Activated CD8-positive, alpha-beta memory T cell treated with anti-CD3 and anti-CD28 coated beads for 48 hours (primary cell): ENCODE measurements at places on chromosomes 4 and X.

DNA sequence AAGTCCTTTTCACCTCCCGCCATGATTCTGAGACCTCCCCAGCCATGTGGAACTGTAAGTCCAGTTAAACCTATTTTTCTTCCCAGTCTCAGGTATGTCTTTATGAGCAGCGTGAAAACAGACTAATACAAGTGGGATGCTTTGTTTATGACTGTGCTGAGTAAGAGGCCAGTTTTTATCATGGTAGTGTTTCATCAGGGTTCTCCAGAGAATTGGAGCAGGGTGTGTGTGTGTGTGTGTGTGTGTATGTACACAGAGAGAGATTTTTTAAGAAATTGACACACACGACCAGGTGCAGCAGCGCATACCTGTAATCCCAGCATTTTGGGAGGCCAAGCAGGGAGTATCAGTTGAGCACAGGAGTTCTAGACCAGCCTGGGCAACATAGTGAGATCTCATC lies 34.6 kb upstream of the SLC2A9 start:
- no peak for DNase-seq

DNA sequence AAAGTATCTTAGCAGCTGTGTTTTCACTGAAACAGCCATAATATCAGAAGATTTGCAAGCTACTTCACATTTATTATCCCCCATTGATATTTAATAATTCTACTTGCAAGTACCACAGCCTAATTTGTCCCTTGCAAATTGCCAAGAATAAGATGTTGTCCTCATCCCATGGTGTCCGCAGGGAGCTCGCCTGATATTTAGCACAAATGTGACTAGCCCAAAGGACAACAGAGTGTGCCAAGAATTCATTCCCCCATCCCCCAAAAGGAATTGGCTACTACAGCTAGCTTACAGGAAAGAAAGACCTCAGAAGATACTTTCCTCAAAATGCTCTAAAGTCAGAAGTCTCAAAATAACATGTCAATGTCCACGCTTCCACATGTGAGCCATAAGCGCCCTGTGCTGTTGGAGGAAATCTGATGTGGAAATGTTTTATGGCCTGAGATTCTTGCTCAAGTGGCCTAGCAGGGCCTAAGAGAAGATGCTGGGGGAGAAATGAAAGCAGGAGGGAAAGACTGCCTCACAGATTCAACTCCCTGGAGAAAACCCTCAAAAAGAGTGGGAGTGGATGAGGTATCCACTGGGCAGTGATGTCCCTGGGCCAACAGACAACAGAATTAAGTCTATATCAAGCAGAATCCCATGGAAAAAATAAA lies 111.4 kb downstream of the SH3KBP1 start:
- DNase-seq, result no peak

DNA sequence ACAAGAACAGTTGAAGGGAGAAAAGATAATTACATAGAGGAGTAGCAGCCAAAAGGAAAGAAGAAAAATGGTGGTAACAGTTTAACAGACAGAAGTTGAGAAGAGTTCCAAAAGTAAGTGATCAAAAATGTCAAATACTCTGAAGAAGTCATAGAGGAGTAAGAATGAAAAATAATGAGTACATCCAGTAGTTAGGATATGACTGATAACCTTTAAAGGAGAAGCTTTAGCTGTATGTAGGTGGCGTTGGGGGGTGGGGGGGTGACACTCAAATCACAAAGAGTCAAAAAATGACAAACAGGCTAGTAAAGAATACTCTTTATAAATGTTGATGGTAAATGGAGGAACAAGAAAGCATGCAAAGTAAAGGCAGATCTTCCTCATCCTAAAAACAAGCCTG lies 40.6 kb downstream of the RAB33A start:
- DNase-seq, result no peak

DNA sequence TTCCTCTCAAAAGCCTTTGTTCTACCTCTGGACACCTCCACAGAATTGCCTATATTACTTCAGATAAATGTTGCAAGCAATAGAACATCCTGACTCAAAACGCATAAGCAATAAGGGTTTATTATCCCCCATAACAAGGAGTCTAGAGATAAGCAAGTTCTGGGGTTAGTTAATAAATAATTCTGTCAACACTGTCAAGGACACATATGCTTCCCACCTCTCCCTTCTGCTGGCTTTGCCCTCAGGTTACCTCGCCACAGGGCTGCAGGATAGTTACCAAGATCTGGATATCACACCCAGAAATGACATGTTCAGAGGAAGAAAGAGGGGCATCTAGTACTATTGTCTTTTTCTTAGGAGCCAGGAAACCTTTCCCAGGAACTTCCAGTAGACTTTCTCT lies 14.0 kb upstream of the DUSP21 start:
- DNase-seq, result no peak

DNA sequence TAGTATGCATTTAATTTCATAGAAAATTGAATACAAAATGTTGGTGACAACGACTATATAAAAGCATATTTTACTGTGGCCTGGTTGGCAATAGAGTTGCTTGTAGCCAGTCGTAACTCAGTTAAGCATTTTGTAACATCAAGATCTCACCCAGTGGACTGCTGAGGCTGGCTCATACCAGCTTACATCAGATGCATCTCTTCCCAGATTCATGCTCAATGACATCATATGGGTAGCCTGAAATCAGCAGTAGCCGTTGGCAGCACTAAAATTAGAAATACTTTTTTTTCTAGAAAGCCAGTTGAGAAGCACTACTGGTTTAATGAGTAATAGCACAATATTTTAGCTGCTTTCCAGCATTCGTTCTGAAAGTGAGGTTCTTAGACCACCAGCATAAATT lies 341.2 kb downstream of the TECRL start:
- DNase-seq, result no peak

- DNase-seq, result no peak
Measured at GRCh38 chr4:151784706-151785105, 23.9 kb upstream of the GATB start.

DNA sequence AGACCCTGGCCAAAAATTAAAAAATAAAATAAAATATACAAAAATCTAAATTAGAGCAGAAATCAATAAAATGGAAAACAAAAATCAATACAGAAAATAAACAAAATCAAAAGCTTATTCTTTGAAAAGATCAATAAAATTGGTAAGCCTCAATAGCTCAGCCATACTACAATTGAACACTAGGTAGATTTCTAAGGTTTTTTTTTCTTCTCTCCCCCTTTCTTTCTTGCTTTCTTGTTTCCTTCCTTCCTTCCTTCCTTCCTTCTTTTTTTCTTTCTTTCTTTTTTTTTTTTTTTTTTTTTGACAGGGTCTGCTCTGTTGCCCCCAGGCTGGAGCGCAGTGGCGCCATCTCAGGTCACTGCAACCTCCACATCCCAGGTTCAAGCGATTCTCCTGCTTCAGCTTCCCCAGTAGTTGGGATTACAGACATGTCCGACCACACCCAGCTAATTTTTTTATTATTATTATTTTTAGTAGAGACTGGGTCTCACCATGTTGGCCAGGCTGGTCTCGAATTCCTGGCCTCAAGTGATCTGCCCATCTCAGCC lies 23.4 kb upstream of the PPP3CA start:
- DNase-seq, result no peak

- DNase-seq, result no peak
Measured at GRCh38 chr4:152273343-152273742, 262.5 kb downstream of the FBXW7 start.

- no peak for DNase-seq
Measured at GRCh38 chrX:129738466-129739308, at the start of gene XPNPEP2. Gene XPNPEP2, plus strand, starts transcription at chrX:129738979. Its CDS starts 235 bp downstream, at chrX:129739214.

GRCh38 chrX:50375481-50376267 lies 95.0 kb downstream of the DGKK start:
- DNase-seq, result no peak

DNA sequence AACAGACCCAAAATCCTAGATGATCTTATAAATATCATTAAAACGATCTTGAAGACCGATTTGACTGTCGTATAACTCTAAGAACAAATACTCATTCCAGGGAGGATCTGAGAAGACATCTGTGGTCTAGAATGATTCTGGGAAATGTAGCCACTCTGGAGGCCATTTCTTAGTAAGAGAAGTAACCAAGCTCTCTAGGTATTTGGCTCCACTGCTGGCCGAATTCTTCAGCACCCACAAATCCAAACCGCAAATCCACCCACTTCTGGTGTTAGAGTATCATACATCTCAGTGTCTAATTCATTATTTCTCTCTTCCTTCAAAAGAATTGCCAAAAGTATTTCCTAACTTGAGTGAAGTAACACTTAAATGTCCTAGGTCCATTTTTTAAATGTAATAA lies 23.9 kb downstream of the KLHL5 start:
- DNase-seq, result no peak

GRCh38 chr4:123106747-123107146 lies 184.3 kb upstream of the NUDT6 start:
- no peak for DNase-seq

DNA sequence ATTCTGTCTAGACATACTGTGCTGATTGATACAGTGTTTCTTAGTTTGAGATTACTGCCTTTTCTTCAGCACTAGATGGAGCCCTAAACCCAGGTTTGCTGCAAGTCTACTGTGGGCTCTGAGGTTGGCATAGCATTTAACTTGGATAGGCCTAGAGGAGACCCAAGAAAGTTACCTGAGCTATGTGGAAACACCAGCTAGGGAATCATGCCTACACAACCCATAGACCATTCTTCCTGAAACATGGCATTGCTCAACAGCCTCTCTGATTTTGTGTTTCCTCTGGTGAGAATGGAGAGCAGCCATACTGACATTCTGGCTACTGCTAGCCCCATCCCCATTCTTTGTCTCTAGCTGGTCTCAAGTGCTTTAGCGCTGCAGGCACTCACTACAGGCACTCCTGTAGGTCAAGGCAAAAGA lies 287.7 kb upstream of the PCDH18 start:
- DNase-seq, result no peak

DNA sequence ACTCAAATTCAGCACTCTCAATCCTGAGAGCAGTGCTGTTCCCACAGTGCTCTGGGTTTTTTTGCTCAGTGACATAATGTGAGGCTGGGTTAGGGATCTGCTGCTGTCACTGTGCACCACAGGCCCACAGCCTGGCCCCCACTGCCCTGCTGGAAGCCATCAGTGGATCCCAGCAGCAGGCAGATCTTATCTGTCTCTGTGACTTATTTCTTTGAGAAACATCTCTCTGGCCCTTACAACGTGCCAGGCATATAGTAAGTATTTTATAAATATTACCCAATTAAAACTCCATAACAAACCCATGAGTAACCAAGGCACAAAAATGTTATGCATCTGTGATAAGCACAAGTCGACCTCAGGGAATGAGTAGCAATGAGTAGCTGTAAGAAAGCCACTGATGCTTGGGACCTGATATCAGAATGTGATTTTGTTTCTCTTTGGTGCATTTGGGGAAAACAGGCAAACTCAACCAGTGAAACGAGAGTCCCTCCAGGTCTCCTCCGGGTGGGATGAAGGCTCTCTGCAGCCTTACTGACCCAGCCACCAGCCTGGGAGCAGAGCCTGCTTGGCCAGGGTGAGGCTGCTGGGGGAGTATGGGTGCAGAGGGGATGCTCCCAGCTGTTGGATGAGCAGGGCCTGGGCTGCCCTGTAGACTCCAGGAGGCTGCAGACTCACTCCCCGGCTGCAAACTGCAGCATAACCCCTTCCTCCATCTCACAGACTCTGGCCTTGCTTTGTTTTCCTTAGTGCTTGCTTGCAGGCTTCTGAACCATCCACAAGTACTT lies 172.7 kb upstream of the LNX1 start:
- no peak for DNase-seq

- no peak for DNase-seq
Measured at GRCh38 chr4:13536607-13537006, 7.7 kb downstream of the NKX3-2 start.

GRCh38 chrX:107273795-107274194 lies 67.4 kb downstream of the DNAAF6 start:
- no peak for DNase-seq

DNA sequence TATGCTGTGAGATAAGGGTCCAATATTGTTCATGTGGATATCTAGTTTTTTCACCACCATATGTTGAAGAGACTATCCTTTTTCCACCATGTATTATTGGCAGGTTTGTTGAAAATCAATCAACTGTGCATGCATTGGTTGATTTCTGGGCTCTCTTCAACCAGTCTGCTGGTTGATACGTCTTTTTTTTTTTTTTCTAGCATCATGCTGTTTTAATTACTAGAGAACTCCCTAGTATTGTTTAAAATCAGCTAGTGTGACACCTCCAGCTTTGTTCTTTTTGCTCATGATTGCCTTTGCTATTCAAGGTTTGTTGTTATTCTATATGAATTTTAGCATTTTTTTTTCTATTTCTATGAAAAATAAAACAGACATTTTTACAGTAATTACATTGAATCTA lies 123.9 kb downstream of the SLC7A11 start:
- no peak for DNase-seq

DNA sequence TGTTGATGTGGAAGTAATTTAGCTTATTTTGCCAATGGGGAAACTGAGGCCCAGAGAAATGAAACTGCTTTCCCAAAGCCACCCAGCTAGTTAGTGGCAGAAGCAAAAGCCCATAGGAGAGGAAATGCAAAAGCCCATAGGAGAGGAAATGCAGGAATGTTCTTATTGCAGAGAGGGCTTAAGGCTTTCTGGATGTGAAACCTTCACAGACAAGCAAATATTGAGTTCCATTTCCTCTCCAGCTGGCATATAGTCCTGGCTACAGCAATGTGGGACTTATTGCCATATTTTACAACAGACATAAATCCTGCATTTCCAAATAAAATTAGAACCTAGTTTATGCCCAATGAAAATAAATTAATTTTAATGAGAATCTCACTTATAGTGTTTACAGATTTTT lies 69.7 kb downstream of the TMEM154 start:
- DNase-seq, result no peak

DNA sequence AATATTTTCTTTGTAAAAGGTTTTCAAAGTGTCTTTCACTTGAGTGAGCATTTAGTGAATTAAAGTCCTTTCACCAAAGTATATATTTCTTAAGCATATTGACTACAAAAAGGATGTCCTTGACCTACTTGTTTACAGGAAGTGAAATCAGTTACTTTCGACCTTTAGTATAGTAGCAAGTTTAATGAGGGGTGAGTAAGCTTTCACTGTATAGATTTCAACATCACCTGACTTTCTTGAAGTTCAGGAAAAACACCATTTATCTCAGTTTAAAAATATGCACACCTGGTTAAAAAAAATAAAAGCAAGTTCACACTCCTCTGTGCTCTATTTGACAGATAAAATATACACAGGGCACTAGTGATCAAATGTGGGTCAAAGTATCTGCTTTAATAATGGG lies 88.1 kb downstream of the CCSER1 start:
- DNase-seq, result no peak

DNA sequence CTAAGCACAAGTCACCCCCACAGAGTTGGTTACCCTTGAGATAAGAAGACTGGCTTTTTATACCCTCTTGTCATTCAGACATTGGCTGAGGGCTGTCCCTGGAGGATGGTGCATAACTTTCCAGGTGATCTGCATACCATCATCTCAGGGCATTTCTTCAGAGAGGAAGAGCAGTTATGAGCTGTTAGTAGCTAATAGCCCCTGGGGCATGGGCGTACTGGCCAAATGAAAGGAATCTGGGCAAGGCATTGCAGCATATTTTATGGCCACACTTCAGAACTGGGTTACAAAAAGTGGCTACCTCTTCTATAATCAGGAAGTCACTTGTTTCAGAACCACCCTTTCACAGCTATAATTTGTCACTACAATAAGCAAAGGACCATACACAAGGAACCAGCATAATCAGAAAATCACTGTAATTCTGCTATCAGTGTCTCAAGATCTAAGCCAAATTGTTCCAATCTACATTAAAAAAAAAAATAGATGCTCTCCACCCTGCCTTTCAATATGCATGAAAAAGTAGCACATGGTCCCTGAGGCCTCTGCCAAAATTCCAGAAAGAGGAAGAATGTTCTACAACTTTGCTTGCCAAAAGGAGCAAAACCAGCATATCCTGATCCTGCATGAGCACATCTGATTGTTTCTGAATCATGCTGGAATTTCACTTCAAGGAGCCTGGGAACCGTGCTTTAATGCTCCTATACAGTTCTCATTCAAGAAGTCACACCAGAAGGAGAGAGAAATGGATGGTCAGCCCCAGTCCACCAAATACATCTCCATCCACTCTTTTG lies 92.0 kb downstream of the TMEM144 start:
- no peak for DNase-seq
